ENCODE measurements at places on chromosomes 7 and 10.

GRCh38 chr7:39754326-39755120 is 131.2 kb downstream of the RALA start:
- no peak for DNase-seq

DNA sequence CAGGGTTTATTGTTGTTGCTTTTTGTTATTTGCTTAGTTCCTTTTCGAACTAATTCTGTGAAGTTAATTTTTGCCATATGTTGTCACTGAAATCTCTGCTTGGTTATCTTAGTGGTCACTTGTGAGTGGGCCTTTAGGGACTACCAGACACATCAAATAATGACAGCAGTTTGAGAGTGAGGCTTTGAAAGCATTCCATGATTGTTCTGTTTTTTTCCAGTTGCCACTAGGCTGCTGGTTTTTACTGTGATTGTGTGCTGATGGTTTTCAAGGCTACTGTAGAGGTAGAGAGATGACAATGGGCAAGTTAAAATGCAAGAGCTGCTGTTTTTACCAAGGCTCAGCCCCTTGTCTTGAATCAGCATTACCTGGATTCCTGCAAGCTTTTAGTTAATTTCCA is 20.0 kb downstream of the SEPTIN7 start:
- DNase-seq = no peak

DNA sequence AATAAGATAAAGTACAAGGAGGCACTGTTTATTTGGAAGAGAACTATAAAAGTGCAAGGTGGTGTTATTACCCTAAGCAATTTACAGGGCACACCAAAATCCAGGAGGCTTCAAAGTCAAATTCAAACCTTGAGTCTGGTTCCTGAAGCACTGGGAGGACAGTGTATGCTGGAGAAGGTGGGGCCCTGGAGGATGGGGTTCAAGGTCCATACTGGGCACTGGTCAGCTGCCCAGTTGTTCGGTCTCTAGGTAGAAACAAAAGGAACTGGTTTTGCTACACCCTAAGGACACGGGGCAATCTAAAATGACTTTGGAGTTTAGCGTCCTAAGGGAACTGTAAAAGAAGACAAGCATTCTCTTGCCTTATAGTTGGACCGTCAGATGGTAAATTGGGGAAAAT is 78.4 kb upstream of the ELMO1 start:
- DNase-seq = no peak

- DNase-seq = peak; percentile 13
Observed at GRCh38 chr7:26369593-26369992, 77.9 kb downstream of the SNX10 start.

- no peak for DNase-seq
Observed at GRCh38 chr7:101582971-101583370, 46.1 kb downstream of the MYL10 start.

DNA sequence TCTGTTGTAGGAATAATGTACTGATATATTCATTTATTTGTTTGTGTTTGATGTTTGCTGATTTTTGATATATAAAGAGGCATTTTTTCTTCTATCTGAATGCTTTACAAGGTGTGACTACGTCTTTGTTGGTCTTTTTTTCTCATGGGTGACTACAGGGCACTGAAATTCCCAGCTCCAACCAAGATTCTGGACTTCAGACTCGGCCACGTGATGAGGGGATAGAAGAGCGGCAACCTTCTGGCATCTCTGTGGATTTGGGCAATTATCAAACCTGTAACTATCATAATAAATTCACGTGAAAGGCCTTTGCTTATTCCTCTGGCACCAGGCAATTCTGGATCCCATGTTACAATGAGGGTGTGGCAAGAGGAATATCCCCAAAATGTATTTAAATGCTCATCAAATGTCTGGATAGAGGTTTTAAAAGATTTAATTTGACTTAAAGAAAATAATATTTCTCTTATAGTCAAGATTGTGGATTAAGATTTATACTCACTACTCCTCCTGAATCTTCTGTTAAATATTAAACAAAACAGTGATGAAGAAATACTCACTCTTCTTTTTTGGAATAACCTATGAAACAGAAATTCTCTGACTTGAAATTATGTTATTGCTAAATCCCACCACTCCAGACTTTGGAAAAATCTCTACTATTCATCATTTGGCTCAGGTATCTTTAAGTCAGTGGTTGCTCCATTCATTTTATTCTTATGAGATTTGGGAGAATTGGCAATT is 276.3 kb downstream of the GPR37 start:
- DNase-seq = no peak

GRCh38 chr7:111212857-111213523 is 122.1 kb downstream of the LRRN3 start:
- no peak for DNase-seq

DNA sequence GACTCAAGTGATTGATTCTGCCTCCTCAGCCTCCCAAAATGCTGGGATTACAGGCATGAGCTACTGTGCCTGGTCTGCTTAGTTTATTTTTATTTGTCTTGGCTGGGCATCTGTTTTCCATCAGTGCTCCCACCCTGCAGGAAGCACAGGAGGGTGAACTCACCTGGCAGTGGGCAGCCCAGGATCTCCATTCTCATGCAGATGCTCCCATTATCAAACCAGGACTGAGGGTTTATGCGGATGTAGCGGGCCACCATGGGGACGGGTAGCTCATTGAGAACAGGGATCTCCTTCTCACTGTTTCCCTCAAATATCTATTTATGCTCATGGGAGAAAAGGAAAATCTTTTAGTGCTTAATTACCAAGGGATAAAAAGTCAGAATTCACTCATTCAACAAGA is 93.8 kb downstream of the CPXM2 start:
- no peak for DNase-seq

DNA sequence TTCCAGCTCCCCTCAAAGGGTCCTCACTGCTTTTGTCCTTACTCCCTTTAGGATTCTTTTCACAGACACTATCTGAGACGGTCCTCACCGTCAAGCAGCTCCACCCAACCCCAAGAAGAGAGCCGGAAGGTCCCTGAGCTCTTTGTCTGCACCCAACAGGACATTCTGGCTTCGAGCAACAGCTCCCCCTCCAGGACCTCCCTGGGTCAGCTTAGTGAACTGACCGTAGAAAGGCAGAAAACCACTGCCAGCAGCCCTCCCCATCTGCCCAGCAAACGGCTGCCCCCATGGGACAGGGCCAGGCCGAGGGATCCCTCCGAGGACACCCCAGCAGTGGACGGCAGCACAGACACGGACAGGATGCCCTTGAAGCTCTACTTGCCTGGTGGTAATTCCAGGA is 19.9 kb downstream of the MINDY4 start:
- DNase-seq = no peak

DNA sequence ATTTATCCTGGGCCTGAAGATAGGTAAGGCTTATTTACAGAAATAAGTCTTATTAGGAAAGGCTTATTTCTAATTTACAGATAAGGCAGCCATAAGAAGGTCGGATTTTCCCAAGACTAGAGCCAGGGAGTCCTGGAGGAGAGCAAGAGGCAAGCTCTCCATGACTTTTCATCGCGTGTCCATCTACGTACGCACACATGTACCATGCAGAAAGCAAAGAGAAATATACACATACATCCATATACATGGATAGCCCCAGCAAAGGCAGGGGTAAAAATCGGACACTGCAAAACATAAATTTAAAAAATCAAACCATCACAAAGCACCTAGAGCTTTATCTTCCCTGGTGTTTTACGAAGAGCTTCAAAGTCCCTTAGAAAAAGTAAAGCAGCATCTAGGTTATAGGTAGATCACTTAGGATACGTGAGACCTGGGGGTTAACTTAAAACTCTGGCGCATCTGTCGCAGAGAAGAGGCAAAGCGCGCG is 25.8 kb upstream of the ZRANB1 start:
- DNase-seq = no peak

DNA sequence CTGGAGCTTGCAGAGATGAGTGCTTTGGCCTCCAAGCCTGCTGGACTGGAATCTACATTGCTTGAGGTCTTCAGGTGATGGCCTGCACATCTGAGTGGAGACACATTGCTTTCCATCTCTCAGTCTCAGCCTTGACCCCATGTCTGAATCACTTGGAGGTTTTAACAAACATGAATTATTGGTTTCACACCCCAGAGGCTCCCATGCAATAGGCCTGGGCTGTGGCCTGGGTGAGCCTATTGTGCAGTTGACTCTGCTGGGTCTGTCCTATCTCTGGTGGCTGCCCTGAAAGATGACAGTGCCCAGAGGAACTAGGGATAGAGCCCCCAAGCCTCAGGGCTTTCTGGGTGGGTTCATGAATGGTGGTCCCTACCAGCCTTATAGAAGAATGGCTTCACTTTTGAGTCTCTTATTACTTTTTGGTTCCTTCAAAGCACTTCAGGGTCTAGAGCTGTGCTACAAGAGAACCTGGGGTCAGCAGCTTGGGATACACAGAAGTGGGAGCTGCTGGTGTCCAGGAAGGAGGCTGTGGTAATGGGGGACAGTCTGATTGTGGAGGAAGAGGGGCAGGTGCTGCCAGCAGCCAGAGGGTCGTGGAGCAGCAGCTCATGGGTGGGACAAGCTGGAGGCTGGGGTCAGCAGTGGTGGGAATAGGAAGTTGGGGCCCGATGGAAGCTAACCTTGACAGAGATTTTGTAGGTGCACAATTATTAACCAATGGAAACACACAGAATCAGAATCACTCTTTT is 5.5 kb downstream of the RAMP3 start:
- DNase-seq = no peak

GRCh38 chr7:87225696-87226095 is 6.2 kb upstream of the TMEM243 start:
- no peak for DNase-seq

DNA sequence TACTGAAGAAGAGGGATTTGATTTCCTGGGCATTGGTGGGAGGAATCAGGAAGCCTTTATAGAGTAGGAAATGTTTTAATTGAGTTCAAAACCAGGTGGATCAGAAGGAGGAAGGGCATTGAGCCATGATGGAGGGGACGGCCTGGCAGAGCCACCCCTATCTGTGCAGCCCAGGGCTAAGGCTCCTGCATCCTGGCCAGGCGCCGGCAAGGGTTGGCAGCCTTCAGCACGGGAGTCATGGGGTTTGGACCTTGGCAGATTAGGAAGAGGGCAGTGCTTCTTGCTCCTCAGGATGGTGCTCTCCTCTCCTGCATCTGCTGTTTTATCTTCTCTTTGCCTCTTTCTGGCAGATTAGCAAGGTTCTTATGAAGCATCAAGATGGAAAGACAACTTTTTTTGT is 12.5 kb downstream of the ZNF862 start:
- no peak for DNase-seq

DNA sequence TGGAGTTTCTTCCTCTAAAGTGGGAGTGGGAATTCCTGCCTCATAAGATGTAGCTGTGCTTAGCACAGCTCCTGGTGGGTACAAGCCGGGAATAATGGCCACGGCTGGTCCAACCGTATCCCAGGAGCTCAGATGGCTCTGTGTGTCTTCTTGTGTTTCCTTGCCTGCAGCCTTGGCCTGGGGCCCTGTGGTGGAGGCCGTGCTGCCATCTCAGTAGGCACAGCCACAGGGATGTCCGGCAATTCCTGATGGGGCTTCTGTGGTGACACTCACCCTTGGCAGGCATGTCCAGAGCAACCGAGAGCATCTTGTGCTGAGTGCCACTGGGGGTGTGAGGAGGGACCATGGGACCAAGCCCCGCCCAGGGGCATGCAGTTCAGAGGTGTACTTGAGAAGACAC is 50.0 kb upstream of the AQP1 start:
- no peak for DNase-seq

GRCh38 chr10:124867304-124867703 is 65.7 kb downstream of the ABRAXAS2 start:
- no peak for DNase-seq

DNA sequence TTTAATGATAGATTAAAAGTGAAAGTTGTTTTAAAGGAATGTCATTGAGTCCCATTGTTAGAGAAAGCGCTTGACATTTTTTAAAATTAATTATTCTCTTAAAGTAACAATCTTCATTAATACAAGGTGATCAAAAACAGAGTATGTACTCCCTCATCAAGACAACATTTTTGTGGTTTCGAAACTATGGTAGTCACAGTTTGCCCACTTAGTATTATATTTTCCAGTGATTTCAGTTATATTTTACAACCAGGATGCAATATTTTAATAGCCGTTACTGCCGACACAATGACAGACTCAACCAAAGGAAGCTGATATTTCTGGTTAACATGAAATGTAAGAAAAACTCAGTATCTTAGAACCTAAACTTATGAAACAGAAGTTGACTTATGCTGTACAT is 31.3 kb downstream of the MKX start:
- DNase-seq = no peak

DNA sequence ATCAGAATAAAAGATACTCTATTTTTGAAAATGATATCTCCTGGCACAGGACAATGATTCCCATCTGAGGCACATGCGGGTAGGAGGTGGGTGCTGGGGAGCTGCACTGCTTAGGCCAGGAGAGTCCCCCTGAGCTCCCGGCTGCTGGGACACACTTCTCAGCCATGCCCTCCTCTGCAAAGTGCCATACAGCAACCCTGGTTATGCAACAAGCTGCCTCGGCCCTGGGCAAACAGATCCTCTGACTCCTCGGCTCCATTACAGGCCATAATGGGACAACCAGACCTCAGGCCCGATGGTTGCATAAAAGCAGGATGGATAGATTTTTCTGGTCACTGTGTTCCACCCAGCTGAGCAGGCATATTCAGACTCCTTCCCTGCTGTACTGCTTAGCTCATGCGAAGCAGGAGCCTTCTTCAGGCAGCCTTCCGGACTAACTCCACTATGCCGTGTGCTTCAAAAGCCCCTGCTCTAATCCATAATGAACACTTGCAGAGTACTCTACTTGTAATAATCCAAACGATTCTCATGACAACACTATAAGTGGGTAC is 6.5 kb upstream of the LEP start:
- no peak for DNase-seq

- no peak for DNase-seq
Observed at GRCh38 chr7:43753843-43754242, 4.6 kb upstream of the BLVRA start.

DNA sequence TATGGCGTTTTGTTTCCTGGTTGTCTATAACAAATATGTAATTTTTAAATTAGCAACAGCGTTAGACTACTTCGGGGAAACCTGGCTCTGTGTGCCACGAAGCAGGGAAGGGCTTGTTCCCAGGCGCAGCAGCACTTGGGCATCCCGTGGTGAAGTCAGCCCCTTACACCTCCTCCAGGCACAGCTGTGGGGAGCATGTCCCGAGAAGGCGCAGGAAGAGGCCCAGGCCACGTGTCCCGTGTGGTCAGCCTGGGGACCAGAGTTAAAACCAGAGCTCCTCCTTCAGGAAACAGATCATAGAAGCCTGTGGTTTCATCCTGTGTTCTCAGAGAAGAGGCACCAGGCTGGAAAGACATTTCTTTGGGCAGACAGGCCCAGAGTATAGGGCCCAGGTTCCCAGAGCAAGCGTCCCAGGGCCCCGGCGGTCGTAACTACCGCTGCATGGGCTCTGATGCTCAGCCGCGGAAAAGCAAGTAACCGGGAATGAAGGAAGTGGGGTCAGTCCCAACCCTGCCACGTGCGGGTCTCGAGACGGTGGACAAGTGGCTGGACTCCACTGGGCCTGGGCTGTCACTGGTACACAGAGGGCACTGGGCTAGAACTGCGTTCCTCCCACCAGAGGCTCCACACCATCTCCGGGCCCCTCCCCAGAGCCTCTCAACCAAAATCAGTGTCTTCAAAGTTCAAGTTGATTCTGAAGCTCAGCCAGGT is 7.1 kb downstream of the NUDT1 start:
- peak; percentile 13 for DNase-seq

Measured in T-cell (primary cell).